ENCODE measurements at places on chromosomes 2 and 18.

GRCh38 chr18:3541549-3542386, 91.8 kb downstream of the TGIF1 start:
- DNase-seq, result no peak

GRCh38 chr18:7370802-7371201, 139.9 kb downstream of the LRRC30 start:
- no peak for DNase-seq

- DNase-seq, result no peak
Observed at GRCh38 chr2:142865924-142866323, 11.5 kb upstream of the KYNU start.

- no peak for DNase-seq
Observed at GRCh38 chr18:3715231-3716080, 265.5 kb downstream of the TGIF1 start.

- peak; percentile 69 for DNase-seq
Observed at GRCh38 chr2:46776687-46777327, 138.8 kb downstream of the MCFD2 start.

- no peak for DNase-seq
Observed at GRCh38 chr2:177193240-177193639, 19.4 kb upstream of the HNRNPA3 start.

- no peak for DNase-seq
Observed at GRCh38 chr2:197308585-197308984, 2.0 kb downstream of the ANKRD44 start.

DNA sequence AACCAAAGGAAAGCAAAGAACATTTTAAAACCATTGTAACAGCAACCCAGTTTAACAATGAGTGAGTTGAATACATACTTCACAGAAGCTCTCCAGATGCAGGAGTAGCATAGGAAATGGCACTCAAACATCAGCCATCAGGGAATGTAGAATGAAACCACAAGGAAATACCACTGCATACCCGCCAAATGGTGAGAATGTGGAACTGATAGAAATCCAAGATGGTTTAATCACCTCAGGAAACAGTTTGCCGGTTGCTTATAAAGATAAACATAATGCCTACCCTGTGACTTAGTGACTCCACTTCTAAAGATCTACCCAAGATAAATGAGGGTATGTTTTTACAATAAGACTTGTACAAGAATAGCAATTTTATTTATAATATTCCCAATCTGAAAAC, 132.0 kb downstream of the GALNT1 start:
- DNase-seq, result peak; percentile 87

DNA sequence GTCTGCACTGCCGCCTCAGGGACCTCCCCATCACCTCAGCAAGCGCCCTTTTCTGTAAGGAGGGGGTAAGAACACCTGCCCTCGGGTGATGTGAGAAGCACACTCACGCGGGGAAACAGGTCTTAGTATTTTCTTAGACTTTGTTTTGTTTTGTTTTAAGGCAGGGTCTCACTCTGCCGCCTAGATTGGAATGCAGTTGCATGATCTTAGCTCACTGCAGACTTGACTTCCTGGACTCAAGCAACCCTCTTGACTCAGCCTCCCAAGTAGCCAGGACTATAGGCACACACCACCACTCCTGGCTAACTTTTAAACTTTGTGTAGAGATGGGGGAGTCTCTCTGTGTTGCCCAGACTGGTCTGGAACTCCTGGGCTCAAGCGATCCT, 37.1 kb downstream of the RAMP1 start:
- DNase-seq, result no peak

GRCh38 chr2:12173271-12173942, 427.0 kb downstream of the LPIN1 start:
- peak; percentile 11 for DNase-seq

- DNase-seq, result peak; percentile 22
Observed at GRCh38 chr2:207202645-207203044, 36.9 kb upstream of the KLF7 start.

GRCh38 chr18:37565977-37566478, 430 bp upstream of the CELF4 start:
- peak; percentile 41 for DNase-seq

DNA sequence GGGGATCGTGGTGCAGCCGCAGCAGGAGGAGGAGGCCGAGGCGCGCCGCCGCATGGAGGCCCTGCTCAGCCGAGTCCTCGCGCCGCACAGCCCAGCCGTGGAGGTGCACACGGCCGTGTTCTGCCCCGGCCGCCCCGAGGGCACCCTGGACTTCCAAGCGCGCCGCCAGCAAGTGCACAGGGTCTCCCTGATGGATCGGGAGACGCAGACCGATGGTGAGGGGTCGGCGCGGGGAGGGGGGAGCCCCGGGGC, 5.1 kb upstream of the SPATA3 start:
- DNase-seq, result no peak

DNA sequence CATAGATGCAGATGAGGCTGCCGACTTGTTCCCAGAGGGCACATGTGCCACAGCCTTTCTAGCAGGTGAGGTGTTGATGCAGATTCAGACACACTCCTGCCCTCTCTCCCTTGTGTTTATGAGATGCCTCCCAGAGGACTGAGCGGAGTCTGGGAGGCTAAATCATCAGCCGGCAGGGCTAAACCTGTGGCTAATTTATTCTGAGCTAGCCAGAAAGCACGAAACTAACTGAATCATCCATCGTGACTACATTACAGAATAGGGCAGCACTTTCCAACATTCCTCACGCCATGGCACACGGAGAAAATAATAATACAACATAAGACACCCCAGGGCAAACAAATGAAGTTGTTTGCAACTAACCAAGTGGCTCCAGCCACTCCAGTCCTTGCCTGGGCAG, 101.7 kb upstream of the FZD7 start:
- DNase-seq, result peak; percentile 80

- DNase-seq, result no peak
Observed at GRCh38 chr2:54618646-54619565, 104.6 kb upstream of the EML6 start.

- DNase-seq, result peak; percentile 39
Observed at GRCh38 chr2:14944562-14945346, 312.2 kb downstream of the LRATD1 start.

GRCh38 chr2:161972866-161973265, 101.1 kb downstream of the DPP4 start:
- DNase-seq, result no peak

DNA sequence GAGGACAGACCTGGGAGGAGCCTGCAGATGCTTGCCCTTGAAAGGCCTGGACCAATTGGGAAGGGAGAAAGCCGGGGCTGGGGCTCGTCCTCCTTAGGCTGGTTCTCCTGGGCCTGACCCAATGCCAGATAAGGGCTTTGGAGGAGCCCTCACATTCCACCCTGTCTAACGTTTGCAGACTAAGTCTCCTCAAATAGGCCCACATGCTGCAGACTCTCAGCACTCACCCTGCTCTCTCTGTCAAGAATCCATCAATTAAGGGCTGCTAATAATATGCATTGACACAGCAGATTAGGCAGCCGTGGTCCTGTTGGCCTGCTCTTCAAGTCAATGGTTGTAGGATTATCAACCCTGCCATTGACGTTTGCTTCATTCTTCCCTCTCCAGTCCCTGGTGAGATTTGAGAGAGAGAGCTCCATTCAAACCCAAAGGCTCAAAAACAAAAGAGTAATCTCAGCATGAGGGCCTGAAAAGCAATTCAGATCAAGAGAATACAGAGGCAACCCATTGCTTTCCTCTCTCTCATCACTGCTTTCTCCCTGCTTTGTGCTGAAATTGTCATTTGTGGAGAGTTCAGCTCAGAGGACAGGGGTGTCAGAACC, 167.6 kb downstream of the INSIG2 start:
- DNase-seq, result no peak

DNA sequence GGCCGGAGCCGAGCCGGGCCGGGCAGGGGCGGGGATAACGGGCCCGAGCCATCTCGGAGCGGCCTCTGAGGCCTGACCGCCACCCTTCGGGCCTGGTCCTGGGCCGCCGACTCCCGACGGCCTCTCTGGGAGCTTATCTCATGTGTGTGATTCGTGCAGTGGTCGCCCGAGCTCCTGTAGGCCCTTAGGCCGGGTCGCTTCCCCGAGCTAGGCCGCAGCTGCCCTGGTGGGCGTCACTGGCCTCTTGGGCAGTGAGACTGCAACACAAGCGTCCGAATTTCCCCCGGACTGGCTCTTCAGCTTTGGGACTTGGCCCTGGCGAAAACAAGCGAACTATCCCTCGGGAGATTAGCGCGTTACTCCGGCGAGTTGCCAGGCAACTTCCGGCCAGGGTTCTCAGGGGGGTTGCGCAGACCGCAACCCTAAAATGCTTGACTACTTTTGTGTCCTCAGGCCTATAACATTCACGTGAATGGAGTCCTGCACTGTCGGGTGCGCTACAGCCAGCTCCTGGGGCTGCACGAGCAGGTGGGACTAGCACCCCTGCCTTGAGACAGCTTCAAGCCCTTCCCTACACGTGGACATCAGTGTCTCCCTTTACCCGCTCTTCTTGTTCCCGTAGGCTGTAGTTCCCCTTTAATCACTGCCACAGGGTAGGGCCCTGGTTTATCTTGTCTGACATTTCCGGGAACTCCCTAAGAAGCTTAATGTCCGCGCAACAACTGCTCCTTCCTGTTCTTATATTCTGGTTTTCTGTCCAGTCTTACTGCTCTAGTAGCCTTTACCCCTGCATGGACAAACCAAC, 602 bp downstream of the SNX17 start:
- peak; percentile 58 for DNase-seq

DNA sequence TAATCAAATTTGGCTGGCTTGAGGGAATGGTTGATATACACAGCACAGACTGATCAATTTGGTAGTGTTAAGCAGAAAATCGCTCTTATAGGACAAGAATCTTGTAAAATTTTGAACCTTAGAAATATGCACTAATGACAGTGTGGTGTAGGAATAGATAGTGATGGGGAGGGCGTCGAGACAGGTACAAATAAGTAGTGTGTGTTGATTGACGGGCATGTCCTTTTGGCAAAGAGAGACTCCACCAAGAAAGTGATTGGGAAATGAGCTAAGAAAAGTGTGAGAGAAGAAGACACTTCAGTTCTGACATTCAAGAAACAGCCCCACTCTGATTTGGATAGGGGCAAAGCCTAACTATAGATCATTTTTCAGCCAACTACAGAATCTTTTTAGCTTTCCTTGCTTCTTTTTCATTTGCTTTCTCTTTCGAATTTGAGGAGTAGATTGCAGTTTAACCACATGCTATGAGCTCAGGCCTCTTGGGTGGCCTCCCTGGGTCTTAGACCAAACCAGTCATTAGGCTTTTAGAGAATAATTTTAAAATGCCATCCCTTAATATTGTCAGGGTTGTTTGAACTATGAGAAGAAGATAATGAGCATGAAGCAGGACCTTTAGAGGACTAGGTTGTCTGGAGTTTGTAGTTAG, 127.1 kb downstream of the CERS6 start:
- peak; percentile 46 for DNase-seq

DNA sequence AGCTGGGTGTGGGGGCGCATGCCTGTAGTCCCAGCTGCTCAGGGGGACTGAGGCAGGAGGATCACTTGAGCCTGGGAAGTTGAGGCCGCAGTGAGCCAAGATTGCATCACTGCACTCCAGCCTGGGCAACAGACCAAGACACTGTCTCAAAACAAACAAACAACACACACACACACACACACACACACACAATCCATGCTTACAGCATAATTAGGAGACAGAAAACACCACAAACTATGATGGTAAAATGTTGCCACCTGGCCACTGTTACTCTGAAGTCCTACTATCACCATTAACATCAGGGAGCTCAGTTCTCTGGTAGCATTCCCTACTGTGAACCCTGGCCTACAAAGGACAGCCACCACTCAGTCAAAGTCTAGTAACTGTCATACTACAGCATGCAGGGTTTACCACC, 18.3 kb downstream of the DNPEP start:
- DNase-seq, result peak; percentile 89

GRCh38 chr2:166419616-166419934, 43.8 kb upstream of the SCN9A start:
- DNase-seq, result peak; percentile 51

- DNase-seq, result no peak
Observed at GRCh38 chr2:16375981-16376380, 289.7 kb downstream of the CYRIA start.

DNA sequence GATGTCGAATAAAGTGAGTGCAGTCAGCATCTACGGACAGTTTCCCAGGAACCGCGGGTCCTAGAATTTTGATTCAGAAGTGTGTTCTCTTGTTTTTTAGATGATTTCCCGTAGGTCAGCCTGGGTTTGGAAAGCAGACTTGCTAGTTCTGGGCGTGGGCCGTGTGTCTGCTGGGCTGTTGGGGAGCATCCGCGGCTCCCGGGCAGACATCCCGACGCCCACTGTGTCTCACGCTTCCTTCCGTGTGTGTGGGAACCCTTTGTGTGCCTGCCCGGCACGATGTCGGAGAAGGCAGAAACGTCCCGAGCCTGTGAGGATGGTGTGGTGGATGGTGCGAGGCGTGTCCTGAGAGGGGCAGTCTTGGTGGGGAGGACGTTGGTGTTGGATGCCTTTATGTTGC, 18.4 kb downstream of the CTDP1 start:
- DNase-seq, result no peak

DNA sequence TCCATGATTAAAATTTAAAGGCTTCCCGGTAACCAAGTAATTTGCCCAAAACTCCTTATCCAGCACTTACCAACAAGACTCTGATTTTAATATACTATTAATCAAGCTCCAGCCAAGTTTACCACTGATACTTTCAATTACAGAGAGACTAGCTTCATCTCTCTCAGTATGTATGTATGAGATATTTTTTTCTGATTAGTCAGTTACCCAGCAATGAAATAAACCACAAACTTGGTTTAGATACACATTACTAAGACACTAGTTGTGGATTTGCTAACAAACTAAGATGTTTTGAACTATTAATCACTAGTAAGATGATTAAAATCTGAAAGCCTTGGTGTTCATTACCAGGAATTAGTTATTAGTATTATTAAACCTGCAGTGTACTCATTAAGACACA, 1272.2 kb upstream of the ACVR2A start:
- peak; percentile 30 for DNase-seq

GRCh38 chr2:14148216-14148615, 484.3 kb upstream of the LRATD1 start:
- DNase-seq, result no peak

DNA sequence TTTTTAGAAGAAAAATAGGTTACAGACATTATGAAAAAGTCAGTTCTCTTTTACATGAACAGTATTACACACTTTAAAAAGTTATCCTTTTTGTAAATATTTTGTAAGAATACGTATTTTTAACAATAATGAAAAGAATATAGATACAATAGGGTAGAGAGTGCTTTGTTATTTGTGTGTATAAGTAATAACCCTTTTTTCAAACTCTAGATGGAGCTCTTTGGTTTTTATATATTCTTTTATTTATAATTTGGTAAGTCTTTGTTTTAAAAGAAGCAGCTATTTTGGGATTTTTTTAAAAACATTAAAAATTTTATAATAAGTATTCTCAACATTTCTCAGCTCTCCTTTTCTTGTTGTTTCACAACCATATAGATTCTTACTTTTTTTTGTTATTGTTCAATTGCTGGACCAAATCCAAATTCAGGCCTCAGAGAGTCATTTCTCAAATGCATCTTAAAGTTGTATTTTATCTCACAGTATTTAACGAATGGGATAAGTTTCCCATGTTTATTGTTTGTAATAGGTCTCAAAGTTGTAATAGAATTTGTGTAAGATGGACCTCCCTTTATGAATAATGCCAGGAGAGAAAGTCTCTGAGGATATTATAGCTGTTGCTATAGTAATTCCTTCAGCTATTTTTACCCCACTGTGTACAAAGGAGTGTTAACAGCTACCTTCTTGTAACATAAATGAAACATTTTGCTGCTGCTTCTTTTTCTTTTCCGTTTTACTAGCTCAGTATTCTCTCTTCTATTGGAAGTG, 46.4 kb downstream of the ACYP2 start:
- no peak for DNase-seq

Measured in AG10803 (cell line).